Naive thymus-derived CD8-positive, alpha-beta T cell (primary cell): ENCODE measurements at places on chromosomes 1 and 21. TPM values are rescaled to one million over a fixed set of nuclear protein-coding genes. Genes with fewer than 3 reads are reported as not detected.

The RGS4 gene
- not detected for polyA plus RNA-seq

The PEX10 gene
- polyA plus RNA-seq, result 10.4 TPM

The CCDC185 gene
- not detected for polyA plus RNA-seq

The UMODL1 gene
- polyA plus RNA-seq, result 0.07 TPM

The EDARADD gene
- polyA plus RNA-seq, result 2.5 TPM

The CHML gene
- polyA plus RNA-seq, result 6.5 TPM

- no peak for DNase-seq
Measured at GRCh38 chr1:4527819-4528218, 126.6 kb upstream of the AJAP1 start.

DNA sequence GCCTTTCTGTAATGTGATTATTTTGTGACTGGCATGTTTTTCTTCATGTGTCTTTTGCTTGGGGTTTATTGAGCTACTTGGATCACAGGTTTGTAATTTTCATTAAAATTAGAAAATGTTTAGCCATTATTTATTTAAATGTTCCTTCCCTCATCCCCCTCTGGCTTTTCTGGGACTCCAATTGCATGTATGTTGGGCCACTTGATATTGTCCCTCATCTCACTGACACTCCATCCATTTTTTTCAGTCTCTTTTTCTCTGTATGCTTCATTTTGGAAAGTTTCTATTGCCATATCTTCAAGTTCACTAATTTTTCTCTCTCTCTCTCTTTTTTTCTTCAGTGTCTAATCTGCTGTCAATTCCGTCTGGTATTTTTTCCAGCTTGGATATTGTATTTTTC lies 390.1 kb downstream of the PRDM2 start:
- DNase-seq, result no peak

- DNase-seq, result no peak
Measured at GRCh38 chr1:22662318-22662717, 9.3 kb downstream of the C1QB start.

DNA sequence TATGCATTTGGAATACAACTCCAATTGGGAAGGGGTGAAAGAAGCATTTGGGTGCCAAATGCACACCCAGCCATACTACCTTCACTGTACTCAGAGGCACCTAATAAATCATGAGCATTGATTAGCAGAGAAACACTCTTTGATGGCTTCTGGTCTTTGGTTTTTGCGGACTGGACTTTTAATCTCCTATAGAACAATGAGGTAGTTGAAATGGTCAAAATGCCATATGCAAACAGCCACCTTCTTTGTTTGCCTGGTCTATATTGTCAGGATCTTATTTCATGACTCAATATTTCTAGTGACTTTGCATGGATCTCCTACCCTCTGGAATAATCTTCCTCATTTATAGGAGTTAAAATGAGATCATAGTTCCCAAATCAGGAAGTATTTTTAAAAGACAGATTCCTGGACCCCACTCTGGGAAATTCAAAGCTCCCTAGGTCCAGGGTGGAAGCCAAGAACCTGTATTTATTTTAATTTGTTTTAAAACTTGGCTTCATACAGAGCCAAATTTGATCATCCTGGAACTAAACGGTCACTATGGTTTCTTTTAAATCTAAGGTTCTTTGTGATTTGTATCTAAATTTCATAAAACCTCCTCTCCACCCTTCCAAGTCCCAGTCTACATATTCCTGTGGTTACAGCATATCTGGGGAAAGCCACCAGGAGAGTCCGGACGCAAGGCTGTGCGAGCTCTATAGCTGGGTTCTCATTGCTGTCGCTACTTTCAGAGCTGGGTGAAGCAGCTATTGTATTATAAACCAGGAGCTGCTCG lies 8.7 kb downstream of the FAM3B start:
- no peak for DNase-seq

DNA sequence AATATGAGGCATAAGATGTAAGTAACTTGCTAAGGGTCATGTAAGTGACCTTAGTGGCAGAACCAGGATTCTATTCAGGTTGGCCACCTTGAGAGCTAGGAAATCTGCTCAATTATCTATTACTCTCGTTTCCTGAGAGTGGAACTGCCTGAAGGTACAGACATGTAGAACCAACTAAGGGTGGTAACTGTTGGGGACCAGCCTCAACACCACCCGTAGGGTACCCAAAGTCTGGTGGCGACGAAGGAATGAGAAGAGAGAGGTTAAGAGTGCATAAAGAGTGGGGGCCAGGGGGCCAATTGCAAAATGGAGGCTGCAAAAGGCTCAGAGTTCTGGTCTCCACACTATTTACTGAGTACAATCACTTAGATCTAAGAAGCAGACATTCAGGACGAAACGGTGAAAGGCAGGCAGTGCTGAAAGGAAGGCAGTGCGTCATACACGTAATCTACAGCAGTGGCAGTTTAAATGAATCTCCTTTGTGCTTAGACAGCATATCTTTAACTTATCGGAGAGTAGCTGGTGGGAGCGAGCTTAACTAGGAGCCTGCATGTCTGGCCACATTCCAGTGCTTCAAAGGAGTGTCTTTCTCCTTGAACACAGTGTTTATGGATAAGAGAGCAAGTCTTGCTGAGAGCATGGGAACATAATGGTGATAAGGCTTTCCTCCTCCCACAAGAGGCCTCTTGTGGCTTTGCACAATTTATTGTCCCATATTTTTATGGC lies 25.0 kb downstream of the SRSF4 start:
- DNase-seq, result no peak

- no peak for DNase-seq
Measured at GRCh38 chr1:82487778-82488177, 687.0 kb downstream of the ADGRL2 start.

DNA sequence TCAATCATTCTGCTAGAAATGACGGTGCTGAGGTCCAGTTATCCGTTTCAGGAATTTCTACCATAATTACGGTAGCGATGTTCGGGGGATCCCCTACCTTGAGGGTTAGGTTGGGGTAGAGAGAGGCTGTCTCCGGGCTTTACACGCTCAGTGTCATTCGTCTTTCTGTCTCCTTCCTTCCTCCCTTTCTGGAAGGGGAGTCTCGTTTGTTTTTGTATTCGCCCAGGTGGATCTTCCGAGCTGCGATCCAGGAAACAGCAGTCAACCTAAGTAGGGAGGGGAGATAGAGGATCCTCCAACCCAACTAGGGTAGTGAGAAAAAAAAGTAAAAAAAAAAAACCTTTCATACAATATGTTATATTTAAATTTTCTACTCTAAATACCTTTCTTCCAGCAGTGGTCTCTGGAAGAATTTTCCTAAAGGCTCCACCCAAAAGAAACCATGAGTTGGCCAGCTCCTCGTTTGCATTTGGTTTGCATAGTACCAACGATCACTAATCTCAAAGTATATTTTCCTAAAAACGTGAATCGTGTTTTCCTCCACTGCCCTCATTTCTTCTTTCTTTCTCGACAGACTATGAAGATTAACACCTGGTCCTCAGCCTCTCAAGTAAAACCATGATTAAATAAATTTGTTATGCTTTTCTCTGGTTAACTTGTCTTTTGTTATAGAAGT lies 611 bp upstream of the PIK3C2B start:
- no peak for DNase-seq

DNA sequence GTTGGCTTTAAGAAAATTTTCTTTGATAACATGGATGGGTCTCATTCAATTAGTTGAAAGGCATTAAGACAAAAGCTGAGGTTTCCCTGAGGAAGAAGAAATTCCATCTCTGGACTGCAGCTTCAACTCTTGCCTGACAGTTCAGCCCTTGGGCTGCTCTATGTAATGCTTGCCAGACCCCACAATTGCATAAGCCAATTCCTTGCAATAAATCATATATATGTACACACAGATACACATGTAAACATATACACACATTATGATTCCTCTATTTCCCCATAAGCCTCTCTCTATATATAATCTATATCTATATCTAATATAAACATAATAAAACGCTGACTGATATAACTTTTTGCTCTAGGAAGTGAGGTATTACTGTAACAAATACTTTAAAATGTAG lies 301.5 kb upstream of the PRMT6 start:
- no peak for DNase-seq

- DNase-seq, result no peak
Measured at GRCh38 chr1:73463873-73464272, 734.1 kb downstream of the LRRIQ3 start.

GRCh38 chr1:221149111-221149510 lies 269.9 kb downstream of the HLX start:
- DNase-seq, result no peak

- DNase-seq, result no peak
Measured at GRCh38 chr1:26535201-26535600, 5.6 kb downstream of the RPS6KA1 start.

DNA sequence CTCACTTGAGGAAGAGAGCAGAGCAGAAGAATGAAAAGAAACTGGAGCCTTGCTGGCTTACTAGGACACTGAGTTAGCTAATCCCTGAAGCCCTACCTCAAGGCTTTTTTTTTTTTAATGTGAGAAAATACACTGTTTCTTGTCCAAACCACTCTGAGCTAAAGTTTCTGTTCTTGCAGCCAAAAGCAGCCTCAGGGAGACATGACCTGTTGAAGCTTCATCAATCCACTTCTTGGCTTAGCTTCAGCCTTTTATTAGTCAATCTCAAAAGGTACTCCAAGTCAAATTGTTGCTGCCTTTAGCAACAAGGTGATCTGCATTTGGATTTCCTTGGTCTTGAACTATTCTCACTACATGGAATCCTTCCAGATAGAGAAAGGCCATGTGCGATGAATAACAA lies 33.7 kb downstream of the CCDC185 start:
- no peak for DNase-seq

- no peak for DNase-seq
Measured at GRCh38 chr1:186730951-186731729, 50.9 kb upstream of the PTGS2 start.

DNA sequence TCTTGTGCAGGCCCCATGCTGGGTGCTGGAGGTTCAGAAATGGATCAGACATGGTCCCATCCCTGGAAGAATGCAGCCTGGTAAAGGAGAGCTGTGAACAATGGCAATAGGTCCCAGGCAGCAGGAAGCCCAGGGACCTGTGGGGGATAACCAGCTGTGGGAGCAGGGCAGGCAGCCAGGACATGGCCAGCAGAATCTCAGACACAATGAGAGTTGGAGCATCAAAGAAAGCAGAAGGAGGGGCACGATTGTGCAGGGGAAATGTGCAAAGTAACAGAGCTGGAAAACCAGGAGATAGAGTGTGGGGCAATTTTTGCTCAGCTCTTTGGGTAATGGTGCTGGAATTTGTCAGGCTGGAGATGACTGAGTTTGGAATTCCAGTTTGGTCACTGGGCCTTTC lies 44.3 kb downstream of the C8B start:
- DNase-seq, result no peak

DNA sequence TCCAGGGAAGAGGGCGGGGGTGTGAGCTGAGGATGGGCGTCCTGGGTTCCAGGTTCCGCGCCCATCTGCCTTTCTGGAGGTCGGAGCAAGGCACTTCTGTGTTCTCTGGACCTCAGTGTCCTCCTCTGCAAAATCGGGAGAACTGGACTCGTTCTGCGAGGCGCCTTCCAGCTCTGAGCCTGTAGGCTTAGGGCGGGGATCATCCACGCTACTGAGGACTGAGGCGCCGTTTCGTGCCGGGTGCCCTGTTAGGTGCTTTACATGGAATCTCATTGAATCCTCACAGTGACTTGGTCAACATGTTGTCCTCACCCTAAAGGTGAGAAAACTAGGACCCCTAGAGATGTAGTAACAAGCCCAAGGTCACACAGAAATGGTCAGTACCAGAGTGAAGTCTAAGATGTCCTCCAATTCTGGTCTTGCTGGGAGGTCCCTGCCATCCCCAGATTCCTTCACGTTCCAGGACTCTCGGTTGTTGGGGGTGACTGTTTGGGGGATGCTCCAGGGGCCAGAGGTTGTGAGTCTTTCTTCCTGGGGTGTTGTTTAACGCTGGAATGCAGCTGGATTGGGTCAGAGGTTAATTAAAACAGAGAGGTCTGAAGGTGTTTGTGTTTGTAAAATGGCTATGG lies 677 bp downstream of the PRKAA2 start:
- no peak for DNase-seq

GRCh38 chr21:34952701-34953100 lies 96.4 kb downstream of the RUNX1 start:
- DNase-seq, result no peak

- no peak for DNase-seq
Measured at GRCh38 chr21:31564439-31564838, 95.1 kb upstream of the SOD1 start.

GRCh38 chr1:114167226-114167625 lies 13.6 kb upstream of the SYT6 start:
- no peak for DNase-seq
